Fibroblast of mammary gland (primary cell): ENCODE measurements at places on chromosomes 1 and 21.

DNA sequence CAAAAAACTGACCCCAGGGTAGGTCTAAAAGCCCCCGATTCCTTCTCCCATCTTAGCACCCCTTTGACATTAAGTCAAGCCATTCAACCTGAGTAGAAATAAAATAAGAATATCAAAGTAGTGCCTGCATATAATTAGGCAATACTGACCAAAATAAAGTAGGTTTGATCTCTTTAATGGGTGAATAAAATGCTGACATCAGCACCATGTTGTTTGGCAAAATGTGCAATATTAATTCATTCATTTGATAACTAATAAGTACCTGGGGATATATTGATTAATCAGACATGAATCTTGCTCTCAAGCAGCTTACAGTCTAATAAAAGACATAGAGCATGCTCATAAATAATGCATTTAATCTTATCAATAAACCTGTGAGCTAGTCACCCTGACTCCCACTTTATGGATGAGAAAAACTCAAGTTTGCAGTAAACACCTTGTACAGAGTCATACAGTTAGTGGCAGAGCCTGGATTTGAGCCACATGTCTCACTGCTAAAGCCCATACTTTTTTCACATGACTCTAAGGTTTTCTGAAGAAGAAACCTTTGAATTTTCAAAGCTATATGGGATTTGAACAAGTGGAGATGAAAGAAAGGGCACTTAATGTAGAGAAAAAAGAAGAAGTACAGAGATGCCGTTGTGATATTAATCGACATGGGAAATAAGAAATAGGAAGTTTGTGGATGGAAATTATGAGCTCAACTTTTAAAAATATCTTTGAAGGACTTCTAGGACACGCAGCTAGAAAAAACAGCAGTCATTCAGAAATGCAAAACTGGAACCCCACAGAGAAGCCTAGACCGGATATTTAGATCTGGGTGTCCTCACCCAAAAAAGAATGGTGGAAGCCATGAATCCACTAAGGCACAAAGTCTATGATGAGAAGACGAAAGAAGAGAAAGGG, 183.9 kb downstream of the TOMM20 start:
- DNase-seq, result no peak

GRCh38 chr1:158059984-158060383, 66.5 kb downstream of the KIRREL1 start:
- no peak for DNase-seq

- DNase-seq, result no peak
Observed at GRCh38 chr1:62286786-62287224, 32.4 kb downstream of the KANK4 start.

DNA sequence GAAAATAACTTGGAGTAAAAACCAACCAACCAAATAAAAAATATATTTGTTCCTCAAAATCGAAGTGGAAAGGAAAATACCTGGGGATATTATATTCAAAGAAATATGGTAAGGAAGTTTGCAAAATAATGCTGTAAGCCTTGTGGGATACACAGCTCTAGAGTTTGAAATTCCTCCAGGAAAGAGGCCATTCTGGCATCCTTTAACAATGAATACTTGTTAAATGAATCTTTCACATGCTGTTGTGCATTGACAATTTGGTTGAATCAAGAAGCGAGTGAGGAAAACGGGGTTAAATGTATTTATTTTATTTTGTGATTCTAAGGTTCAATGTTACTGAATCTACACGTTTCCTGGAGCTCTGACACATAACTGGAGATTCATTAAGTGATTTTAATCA, 30.5 kb upstream of the NTNG1 start:
- peak; percentile 12 for DNase-seq

- DNase-seq, result peak; percentile 48
Observed at GRCh38 chr1:221457685-221458446, 284.0 kb downstream of the DUSP10 start.

- DNase-seq, result no peak
Observed at GRCh38 chr1:234927312-234927970, 201.2 kb downstream of the TOMM20 start.

DNA sequence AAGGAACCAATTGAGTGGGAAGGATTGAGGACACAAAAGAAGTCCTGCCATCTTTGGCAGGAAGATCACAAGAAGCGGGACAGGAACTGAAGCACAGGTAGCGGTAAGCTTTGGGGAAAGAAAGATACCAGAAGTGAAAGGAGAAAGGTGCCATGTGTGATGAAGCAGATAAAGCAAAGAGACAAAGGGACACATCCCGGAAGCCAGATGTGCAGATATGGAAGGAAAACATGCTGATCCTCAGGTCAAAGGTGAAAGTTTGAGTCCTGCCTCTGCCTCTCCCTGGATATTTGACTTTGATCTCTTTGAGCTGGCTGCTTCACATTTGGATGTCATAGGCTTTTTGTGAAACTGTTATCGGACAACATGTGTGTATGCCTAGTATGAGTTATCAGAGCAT, 34.0 kb downstream of the ACP6 start:
- DNase-seq, result no peak

DNA sequence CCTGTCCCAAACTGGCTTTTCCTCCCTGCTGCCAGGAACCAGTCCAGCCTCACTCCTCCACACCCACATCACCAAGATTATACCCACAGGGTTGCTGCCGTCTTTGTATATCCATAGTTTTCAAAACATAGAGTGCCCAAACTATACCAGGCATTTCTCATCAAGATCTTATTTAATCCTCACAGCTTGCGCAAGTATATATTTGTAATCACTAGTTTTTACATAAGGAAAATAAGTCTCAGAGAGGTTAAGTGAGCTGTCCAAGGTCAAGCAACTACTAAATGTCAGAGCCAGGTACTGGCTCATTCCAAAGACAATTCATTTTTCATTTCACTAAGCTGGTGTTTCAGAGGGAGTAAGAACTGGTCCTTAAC, 34.9 kb upstream of the ZNF362 start:
- DNase-seq, result peak; percentile 28

DNA sequence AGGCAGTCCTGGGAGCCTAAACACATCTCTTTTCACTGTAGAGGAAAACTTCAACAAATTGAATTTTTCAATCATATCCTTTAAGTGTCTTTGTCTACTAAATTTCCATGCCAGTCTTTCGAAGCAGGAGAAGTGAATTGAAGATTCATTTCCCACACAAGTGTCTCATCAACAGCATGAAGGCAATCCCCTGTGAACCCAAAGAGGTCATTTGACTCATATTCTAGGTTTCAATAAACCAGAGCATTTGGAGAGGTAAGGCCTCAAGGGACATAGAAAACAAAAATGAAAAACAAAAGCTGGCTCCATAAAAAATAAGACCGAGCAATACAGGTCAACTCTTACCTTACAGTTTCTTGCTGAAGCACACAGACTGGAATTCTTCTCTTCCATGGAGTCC, 94.1 kb upstream of the ATP1B1 start:
- no peak for DNase-seq

DNA sequence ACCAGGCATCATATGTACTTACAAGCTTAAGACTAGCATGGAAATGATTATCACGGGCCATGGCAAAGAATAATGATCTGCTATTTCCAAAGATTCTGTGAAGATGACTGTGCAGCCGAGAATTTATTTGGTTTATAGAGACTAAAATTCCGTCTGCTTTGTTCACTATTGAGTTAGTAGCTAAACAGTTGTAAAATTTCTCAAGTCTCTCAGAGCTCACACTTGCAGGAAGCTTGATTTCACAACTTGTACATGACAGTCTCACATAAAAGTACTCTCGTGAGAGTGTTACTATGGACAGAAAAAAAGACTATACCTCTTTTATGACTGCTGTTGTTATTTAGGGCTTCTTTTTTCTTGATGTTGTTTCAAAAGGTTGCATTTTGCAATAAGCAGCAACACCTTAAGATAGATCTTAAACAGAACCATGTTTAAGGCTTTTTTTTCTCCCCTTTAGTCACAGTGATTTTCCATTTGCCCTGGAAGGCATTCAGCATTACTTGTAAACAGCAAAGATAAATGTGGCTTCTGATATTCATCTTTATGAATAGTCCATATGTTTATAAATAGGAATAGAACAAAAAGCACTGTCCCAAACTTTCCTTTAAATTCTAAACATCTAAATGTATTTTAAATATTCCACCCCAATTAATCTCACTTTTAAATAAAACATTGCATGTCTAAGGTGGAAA, 24.8 kb downstream of the ST6GALNAC5 start:
- DNase-seq, result peak; percentile 26

DNA sequence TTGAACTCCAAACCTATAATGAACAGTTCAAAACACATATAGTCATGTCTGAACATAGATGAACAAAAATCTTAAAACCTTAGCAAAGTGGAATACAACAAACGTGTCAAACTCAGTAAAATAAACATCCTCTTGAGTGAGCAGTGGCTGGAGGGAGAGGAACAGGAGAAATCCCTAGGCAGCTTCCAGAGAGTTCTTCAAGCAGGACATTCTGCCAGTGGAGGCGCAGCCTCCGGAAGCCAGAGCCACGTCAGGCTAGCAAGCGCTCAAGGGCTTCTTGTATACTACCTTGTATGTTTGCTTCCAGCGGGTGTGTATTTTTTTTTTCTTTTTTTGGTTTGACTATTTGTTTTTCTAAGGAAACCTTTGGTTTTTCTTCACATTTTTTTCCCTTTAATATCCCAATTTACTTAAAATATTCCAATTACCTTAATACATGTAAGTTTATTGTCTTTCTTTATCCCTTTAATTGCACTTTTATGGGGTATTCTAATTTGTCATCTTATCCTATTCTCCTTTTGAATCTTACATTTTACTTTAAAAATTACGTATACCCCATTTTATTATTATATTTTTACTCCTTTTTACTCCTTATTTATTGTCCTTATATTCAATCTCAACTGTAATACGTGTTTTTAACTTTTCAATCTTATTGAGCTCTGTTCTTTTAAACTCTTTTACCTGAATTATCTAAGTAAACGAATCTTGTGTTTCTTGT, 42.0 kb downstream of the COLGALT2 start:
- no peak for DNase-seq

- DNase-seq, result no peak
Observed at GRCh38 chr1:183323849-183324683, 94.1 kb downstream of the NMNAT2 start.

DNA sequence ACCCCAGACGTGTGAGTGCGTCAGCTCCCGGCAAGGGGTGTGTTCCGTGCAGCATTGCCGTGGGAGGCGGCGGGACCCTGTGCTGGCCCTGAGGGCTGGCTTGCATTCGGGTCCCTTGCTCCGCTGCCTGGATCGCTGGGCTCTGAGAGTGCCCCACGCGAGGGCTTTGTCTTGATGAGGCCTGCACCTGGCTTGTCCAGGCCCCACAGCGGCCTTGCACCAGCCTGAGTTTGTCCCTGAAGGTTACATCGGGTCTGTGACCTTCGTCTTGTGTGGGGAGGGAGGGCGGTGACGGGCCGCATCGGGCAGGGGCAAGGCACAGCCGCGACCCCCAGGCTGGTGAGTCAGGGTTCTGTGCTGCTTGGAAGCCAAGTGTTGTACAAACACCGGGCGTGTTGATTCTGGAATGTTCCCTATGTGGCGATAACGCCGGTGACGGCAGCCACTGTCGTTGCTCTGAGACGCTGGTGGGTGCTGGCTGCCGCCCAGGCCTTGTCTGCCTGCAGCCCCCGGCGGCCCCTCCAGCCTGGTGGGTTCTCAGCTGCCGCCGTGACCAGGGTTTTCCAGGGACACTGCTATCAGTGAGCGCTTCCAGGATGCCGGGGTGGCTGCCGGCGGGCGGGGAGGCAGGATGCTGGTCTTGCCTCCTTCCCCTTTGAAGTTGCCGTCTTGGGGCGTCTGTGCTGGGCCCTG, 42.9 kb downstream of the SLX9 start:
- no peak for DNase-seq

DNA sequence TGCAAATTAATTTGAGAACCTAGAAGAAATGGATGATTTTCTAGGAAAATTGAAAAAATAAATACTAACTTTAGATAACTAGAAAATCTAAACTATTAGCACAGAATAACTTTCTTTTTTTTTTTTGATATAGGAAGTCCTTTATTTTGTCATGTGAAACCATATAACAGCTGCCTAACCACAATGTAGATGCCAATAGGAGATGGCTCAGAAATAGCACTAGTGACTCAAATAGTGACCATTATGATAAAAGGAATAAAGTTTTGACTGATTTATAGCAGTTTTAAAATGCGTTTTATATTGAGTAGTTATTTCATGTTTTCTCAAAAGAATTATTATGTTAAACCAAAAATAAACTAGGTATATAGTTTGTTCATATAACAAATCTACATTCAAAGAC, 158.0 kb upstream of the CACYBP start:
- no peak for DNase-seq

GRCh38 chr1:218642033-218642948, 297.2 kb downstream of the TGFB2 start:
- DNase-seq, result peak; percentile 19

GRCh38 chr21:38333301-38334272, 76.8 kb downstream of the KCNJ15 start:
- peak; percentile 53 for DNase-seq

DNA sequence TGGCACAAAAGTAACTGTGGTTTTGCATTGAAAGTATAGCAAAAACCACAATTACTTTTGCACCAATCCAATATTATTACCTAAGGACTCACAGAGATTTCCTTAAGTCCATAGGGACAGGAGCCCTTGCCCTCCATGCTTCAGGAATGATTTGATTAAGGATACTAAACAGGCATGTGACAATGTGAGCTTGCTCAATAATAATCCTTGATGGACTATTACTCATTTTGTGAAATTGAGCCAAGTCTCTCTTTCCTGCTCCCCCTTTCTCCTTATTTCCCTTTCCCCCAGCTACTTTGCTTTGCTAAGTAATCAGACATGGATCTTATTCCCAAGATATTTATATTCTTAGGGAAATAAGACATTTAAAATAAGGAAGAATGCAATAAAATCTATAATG, 21.6 kb upstream of the RGL1 start:
- DNase-seq, result peak; percentile 85

GRCh38 chr1:55959136-55959548, 620.2 kb downstream of the PLPP3 start:
- DNase-seq, result no peak

DNA sequence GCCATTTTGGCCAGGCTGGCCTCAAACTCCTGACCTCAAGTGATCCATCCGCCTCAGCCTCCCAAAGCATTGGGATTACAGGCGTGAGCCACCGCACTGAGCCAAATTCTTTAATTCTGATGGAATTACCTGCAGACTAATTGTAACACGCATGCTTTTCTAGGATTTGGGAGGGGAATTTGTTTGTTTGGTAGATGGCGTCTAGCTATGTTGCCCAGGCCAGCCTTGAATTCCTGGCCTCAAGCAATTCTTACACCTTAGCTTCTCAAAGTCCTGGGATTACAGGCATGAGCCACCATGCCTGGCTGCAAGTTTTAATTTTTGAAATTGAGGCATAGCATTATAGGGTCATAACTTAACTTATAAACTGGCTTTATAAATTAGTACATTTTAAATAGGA, 18.6 kb downstream of the RTCA start:
- DNase-seq, result no peak

- peak; percentile 100 for DNase-seq
Observed at GRCh38 chr1:203534526-203534925, 40.6 kb downstream of the OPTC start.

GRCh38 chr1:53578358-53578757, 119.2 kb downstream of the DMRTB1 start:
- DNase-seq, result no peak

- no peak for DNase-seq
Observed at GRCh38 chr1:60731321-60731720, 351.0 kb upstream of the NFIA start.
